ENCODE measurements at places on chromosomes 16 and 17. TPM values are rescaled to one million over a fixed set of nuclear protein-coding genes. Genes with fewer than 3 reads are reported as not detected.

Gene C17orf107
- polyA plus RNA-seq, result 0.50 TPM

Gene BEAN1
- not detected for polyA plus RNA-seq

Gene CLEC18A
- 0.37 TPM for polyA plus RNA-seq

DNA sequence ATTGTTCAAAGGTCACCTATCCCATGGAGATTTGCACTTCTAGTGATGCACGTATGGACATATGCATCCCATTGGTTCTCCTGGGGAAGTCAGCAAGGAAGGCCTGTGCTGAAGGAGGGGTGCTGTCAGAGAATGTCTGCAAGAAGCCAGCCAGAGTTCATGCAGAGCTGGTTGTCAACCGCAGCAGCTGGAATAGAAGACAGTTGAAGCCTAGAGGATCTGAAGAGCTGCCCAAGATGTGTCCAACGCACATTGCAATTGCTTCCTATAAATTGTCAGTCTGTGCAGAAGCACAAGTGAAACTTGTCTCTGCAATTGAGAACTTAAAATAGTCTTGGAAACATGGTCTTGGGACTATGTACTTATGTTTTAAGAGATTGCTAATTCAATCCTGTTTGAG, 82.1 kb upstream of the CNTNAP4 start:
- DNase-seq, result no peak

- DNase-seq, result no peak
Observed at GRCh38 chr17:76528156-76528527, 9.4 kb downstream of the CYGB start.

DNA sequence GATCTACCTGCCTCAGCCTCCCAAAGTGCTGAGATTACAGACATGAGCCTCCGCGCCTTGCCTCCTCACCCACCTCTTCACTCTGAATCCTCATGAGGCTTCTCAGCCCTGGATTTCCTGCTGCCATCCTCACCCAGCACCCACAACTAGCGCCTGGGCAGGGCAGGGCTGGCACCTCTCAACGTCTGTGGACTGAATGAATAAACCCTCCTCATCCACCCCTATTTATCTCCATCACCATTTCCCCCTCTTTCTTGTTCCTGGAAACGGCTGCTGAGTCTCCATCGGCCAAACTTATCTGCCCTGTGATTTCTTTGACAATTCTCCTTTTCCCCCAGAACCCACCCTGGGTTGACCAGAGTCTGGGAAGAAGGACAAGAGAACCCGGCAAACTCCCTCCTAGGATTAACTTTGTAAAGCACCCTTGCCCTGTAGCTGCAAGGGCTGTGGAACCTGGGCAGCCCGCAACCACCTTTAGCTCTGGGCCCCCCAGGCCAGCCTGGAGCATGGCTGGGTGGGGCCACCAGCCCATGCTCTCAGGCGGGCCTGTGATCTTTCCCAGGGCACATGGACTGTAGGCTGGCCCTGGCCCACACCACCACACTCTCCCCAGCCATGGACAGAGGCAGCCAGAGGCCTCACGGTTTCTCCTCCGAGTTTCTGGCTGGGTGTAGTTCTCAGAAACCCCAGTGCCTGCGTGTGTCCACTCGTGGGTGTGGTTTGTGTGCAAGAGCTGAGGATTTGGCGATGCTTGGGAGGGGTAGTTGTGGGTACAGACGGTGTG, 2.4 kb downstream of the SPN start:
- DNase-seq, result peak; percentile 36

GRCh38 chr17:69978056-69978646, 96.9 kb upstream of the KCNJ16 start:
- DNase-seq, result no peak

GRCh38 chr16:81578076-81578475, 133.5 kb downstream of the CMIP start:
- DNase-seq, result no peak

DNA sequence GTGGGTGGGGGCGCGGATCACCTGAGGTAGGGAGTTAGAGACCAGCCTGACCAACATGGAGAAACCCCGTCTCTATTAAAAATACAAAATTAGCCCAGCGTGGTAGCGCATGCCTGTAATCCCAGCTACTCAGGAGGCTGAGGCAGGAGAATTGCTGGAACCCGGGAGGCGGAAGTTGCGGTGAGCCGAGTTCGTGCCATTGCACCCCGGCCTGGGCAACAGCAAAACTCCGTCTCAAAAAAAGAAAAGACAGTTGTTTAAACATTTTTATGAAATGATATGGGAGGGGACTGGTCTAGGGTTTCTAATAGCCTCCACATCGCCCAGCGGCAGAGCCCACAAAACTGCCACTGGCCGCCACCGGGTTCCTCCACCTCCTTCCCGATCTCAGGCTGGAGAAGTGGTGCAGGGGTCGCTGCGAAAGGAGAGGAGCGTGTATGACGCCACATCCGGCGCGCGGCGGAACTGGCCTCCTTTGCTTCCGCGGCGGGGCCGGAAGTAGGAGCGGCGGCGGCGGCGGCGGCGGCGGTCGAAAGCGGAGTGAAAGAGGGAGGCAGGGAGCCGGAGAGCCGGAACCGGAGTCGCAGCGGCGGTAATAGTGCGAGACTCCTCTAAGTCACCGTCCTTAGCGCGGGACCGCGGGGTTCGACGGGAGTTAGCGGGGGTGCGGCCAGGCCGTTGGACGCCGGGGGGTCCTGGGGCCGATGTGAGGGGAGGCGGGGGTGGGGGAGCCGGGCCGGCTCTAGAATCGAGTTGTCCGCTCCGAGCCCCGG, at the start of gene PPP4C:
Gene PPP4C, plus strand, starts transcription at position 492 of the 773 bp plus-strand sequence. CDS start 384 bp downstream, outside the sequence.
- peak; percentile 90 for DNase-seq

DNA sequence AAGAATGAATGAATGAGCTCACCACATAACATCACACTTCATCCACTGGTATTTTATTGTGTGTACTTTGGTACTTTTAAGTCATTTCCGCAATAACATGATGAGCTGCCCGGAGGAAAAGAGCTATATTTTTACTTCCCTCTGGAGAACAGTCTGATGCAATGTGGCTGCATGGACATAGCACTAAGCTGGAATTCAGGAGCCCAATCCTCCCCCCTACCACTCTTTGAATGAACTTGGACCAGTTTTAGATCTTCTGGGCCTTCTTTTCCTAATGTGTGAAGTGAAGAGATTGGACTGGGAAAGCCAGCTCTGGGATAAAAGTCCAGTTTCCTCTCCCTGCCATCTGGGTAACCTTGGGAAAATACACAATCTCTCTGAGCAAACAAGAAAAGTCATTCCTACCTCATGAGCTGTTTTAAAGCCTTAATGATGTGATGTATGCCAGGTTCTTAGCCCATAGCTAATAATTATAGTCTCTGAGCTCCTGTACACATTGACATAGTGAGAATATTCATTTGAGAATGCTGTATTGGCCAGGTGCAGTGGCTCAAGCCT, 79.3 kb downstream of the ABCC12 start:
- DNase-seq, result no peak

DNA sequence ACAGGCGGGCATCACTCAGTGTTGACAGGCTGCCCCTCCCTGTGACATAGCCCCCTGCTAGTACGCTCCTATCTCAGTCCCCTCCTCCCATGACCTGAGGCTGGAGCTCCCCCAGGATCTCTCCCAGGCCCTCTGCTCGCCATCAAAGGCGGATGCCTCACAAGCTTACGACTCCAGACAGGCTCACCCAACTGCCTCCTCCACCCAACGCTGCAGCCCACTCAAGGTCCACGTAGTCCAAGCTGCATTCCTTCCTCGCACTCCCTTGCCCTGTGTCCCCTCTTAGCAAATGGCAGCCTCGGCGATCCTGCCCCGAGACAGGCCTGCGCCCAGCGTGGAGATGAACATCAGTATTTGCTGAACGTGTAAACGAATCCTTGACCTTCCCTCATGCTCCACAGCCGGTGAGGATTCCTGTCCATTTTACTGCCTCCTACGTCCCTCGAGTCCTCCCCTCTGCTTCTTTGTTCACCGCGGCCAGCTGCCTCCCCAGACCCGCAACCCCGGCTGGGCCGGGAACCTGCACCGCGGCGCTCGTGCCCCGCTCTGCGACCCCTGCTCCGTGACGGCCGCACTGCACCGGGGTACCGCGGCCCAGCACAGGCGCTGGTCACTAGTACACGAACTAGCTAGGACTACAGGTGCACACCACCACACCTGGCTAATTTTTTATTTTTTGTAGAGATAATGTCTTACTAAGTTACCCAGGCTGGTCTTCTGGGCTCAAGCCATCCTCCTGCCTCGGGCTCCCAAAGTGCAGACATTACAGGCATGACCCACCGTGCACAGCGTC, 838 bp upstream of the TMEM97 start:
- DNase-seq, result no peak
